ENCODE measurements at places on chromosomes 2 and 18.

GRCh38 chr2:234949762-234950434 is 1.9 kb upstream of the SH3BP4 start:
- no peak for DNase-seq

DNA sequence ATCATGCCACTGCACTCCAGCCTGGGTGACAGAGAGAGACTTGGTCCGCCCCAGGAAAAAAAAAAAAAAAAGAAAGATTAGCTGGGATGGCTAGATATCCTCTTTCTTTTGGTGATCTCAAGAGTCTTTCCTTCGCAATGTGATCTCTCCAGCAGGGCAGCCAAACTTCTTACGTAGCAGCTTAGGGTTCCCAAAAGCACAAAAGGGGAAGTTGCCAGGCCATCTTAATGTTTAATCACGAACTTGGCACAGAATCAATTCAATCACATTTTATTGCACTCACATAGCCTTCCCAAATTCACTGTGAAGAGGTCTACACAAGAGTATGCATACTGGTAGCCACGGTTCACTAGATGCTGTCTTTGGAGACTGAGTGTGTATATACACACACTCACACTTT is 53.1 kb downstream of the VIL1 start:
- DNase-seq, result no peak

- no peak for DNase-seq
These were observed 3.7 kb downstream of the STK17B start for GRCh38 chr2:196167666-196168065.

GRCh38 chr2:239609162-239609561 is 208.3 kb upstream of the HDAC4 start:
- DNase-seq, result no peak

DNA sequence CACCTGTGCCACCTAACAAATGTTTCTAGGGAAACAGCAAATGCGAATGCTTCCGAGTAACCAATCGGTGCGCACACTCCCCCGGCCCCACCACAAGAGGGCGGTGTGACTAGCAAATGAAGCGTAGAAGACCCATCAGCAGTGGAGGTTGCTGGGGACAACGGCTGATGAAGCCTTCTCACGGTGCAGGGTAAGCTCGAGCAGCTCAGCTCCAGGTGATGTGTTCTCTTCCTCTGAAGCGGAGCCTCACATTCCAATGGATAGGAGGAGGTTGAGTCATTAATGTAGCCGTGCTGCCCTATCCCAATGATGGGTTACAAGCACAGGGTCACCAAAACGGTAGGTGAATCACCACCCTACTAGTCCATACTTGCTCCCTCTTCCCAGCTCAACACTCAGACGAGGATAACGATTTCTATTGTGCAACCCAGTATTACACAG is 127.6 kb upstream of the TWIST2 start:
- no peak for DNase-seq

- DNase-seq, result no peak
These were observed 182.7 kb downstream of the RPIA start for GRCh38 chr2:88874063-88874657.

GRCh38 chr2:151251012-151251411 is 10.7 kb downstream of the RBM43 start:
- no peak for DNase-seq

DNA sequence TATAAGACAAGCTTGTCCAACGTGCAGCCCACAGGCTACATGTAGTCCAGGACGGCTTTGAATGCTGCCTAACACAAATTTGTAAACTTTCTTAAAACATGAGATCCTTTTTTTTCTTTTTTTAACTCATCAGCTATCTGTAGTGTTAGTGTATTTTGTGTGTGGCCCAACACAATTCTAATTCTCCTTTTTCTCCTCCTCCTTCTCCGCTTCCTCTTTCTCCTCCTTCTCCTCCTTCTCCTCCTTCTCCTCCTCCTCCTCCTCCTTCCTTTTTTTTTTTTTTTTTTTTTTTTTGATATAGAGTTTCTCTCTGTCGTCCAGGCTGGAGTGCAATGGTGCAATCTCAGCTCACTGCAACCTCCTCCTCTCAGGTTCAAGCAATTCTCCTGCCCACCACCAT is 39.3 kb upstream of the GTF2A1L start:
- no peak for DNase-seq

DNA sequence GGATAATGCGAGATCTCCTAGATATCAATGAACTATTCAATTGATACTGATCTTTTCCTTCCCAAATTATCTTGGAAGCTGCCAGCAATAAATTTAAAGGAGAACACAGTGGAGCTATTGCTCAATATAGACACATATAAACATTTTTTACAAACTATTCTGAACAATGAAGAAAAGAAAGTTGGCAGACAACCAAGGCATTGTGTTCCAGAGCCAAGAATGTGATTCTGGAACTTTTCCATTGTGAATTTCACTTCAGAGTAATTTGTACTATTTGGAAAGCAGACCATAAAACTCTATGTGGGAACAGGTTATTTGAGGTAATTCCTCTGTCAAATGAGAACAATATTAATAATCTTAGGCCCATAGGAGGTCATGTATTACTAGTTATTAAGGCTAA is 588.2 kb downstream of the IRS1 start:
- no peak for DNase-seq

Measured in occipital lobe (tissue), 3 donors.